ENCODE measurements at places on chromosomes 12 and 14.
A peak's percentile ranks its signal among the peaks of the same experiment; 100 is the strongest.

- peak; percentile 38 for DNase-seq
Measured at GRCh38 chr12:64560396-64561301, 49.6 kb upstream of the RASSF3 start.

DNA sequence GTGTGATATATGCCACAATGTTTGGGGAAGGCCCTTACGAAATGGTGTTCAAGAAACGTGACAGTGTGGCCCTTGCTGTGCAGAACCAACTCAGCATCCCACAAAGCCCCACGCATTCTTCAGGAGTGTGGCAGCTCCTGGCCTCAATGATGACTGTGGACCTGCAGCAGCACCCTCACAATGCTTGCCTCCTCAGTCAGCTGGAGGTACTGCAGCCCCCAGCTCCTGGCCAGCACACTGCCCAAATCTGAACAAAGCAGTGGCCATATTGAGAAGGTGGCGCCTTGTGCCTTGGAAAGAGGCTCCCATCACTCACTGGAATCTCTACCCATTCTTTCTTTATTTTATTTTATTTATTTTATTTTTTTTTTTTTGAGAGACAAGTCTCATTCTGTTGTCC lies 10.4 kb downstream of the POLE2 start:
- DNase-seq = no peak

- DNase-seq = no peak
Measured at GRCh38 chr12:100189636-100190394, 10.8 kb upstream of the ACTR6 start.

DNA sequence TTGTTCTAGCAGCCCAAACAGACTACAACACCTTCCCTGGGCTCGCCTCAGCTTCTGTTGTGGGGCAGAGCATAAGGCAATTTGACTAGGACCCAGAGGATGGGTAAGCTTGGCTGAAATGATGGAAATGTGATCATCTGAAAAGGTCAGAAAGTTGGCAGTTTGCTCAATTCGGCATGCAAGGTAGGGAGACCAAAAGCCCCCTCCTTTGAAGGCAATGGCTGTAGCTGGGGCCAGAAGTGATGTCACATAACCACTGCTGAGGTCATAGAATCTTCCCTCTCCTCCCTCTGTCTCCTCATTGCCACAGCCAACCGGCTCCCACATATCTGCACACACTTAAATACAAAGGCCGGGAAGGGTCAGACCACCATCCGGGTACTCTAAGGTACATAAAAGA lies at the start of gene TPPP2:
TPPP2 (plus strand) TSS at position 301 of the 400 bp plus-strand sequence. CDS start 365 bp downstream, outside the sequence.
- no peak for DNase-seq

- no peak for DNase-seq
Measured at GRCh38 chr14:51398898-51399297, 158.9 kb downstream of the TMX1 start.

GRCh38 chr12:52860102-52860823 lies 11.5 kb upstream of the KRT78 start:
- DNase-seq = no peak

DNA sequence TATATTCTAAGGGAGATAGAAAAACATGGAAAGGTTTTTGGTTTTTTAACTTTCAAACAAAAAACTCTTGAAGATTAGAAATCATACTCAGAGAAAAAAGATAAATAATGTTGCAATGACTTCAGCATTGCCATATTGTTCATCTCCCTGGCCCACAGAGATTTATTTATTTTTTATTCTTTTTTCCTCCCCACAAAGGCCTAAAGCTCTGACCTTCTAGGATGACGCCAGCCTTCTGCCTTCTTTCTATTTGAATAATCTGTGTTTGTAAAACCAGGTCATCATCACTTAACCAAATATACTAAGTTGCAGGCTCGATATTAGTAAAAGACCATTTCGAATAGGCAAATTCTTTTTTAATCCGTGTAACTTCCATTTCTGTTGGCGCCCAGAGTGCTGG lies 4.4 kb upstream of the DCP1B start:
- DNase-seq = no peak

GRCh38 chr14:68466491-68466977 lies 326.3 kb downstream of the ZFP36L1 start:
- no peak for DNase-seq

- no peak for DNase-seq
Measured at GRCh38 chr12:44519931-44520330, 356.2 kb downstream of the NELL2 start.

DNA sequence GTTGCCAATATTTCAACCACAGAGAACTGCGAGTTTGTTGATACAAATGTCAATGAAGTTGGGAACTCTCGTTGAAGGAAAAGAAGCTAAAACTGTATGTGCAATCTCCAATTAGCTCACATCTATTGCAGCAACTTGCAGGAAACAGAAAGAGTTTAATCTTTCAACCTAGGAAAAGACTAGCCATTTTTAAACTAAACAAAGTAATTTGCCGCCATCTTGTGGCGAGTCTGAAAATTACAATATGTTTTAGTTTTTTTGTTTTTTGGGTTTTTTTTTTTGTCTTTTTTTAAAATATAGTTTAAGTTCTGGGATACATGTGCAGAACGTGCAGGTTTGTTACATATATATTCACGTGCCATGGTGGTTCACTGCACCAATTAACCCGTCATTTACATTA lies 131.2 kb upstream of the FOXG1 start:
- no peak for DNase-seq

DNA sequence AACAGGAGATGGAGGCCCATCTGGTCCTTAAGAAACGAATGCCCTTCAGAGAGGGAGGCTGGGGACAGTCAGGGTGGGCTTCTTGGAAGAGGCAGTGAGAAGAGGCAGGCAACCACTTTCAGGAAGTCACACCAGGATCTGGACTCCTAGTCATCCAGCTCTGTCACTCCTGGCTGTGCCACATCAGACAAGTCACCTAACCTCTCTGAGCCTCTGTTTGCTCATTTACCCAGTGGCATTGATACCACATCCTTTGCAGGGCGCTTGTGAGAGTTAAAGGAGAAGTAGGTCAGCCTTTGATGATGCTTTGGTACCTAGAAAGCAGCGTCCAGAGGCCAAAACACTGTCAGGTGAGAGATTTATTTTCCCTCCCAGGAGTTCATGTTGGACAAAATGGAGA lies 11.1 kb downstream of the CCDC197 start:
- no peak for DNase-seq

GRCh38 chr12:19036673-19037357 lies 92.7 kb upstream of the PLEKHA5 start:
- no peak for DNase-seq

DNA sequence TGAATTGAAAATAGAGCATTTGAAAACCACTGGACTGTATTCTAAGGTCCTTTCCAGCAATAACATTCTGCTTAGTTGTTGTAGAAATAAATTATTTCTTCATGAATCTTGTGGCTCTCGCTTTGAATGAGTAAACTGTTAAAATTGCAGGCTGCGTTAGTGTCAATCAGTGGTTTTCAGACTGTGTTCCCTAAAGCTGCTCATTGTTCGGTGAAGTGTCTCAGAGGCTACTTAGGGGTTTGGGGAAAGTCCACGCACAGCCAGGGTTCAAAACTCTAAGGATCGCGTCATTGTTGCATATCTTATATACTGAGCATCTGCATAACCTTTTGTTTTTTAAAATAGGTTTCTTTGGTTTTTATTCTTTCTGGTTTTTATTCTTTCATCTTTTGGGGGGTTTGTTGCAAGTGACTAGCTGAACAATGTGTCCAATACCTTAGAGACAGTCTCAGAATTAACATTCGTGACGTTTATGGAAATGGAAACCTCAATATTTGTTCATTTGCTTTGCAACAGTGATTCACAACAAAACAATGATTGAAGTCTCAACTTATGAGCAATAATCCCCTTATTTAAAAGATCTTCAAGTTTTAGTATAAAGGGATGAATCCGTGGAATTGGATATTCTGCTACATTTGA lies 108.1 kb downstream of the TTLL5 start:
- DNase-seq = no peak

DNA sequence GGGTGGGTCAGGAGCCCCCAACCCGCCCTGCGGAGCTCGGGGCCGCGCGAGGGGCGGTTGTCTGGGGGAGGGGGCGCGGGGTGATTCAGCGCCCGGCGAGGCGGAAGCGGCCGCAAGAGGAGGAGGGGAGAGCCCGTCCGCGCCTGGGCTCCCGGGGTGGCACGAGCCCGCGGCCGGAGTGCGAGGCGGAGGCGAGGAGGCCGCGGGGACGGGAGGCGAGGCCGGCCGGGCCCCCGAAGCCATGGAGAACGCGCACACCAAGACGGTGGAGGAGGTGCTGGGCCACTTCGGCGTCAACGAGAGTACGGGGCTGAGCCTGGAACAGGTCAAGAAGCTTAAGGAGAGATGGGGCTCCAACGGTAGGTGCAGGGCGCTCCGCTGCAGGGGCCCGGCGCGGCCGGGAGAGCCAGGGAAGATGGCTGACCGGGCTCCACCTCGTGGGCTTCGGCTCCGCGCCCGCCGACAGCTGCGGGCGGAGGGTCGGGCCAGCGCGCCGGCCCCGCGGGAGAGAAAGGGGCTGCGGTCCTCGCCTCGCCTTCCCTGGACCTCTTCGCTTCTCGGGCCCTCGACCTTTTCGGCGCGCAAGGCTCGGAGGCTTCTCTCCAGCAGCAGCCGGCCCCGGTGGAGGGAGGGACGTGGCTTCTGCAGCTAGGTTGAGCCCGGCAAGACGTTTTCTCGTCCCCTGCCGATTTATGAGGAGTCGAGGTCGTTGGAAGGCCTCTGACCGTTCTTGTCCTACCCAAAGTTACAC lies 677 bp downstream of the ATP2A2 start:
- DNase-seq = peak; percentile 64

GRCh38 chr12:10392394-10392930 lies 2.6 kb upstream of the KLRK1 start:
- no peak for DNase-seq

GRCh38 chr12:131599190-131600159 lies 111.4 kb upstream of the SFSWAP start:
- peak; percentile 11 for DNase-seq

- DNase-seq = no peak
Measured at GRCh38 chr12:3816266-3816665, 56.9 kb downstream of the PARP11 start.

- no peak for DNase-seq
Measured at GRCh38 chr12:124057691-124058090, 84.7 kb downstream of the ZNF664 start.

- no peak for DNase-seq
Measured at GRCh38 chr12:123815968-123816367, 53.9 kb downstream of the DNAH10 start.

DNA sequence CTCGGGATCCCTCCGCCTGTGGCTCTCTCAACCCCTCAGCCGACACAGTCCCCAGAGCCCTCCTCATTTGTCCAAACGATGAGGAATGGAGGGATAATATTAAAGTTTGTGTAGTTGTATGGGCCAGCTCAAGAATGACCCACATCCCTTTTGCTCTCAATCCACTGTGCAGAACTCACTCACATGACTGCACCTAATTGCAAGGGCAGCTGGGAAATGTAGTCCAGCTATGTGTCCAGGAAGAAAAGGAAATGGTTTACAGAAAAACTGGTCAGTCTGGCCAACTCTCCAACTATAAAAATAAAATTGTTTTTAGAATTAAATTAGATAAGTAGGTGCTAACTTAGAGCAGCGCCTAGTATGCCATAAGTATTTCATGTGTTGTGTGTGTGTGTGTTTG lies 66.6 kb downstream of the GALNT8 start:
- no peak for DNase-seq

- DNase-seq = no peak
Measured at GRCh38 chr12:62128175-62128975, 131.8 kb upstream of the USP15 start.

GRCh38 chr14:24392325-24393091 lies 6.3 kb upstream of the NYNRIN start:
- DNase-seq = no peak

GRCh38 chr12:78403136-78403535 lies 461.4 kb upstream of the SYT1 start:
- DNase-seq = no peak
